K562 (cell line): ENCODE measurements at places on chromosomes 6 and 20.

DNA sequence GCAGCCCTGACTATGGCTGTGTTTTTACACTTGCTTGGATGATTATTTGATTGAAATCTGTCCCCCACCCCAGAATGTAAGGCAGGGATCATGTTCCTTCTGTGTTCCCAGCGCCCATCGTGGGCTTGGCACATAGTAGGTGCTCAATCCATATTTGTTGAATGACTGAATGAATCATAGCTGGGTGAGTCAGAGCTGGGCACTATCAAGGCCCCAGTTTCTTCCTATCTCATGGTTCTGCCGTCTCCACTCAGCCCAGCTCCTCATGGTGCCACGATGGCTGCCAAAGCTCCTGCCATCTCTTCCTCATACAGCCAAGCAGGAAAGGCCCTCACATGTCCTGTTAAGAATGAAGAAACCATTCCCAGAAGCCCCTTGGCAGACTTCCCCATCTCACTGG lies 29.0 kb downstream of the CEBPB start:
- DNase-seq = no peak

GRCh38 chr6:7156643-7157278 lies 49.0 kb downstream of the RREB1 start:
- DNase-seq = no peak

GRCh38 chr20:10504608-10504993 lies 69.5 kb downstream of the SLX4IP start:
- no peak for DNase-seq

DNA sequence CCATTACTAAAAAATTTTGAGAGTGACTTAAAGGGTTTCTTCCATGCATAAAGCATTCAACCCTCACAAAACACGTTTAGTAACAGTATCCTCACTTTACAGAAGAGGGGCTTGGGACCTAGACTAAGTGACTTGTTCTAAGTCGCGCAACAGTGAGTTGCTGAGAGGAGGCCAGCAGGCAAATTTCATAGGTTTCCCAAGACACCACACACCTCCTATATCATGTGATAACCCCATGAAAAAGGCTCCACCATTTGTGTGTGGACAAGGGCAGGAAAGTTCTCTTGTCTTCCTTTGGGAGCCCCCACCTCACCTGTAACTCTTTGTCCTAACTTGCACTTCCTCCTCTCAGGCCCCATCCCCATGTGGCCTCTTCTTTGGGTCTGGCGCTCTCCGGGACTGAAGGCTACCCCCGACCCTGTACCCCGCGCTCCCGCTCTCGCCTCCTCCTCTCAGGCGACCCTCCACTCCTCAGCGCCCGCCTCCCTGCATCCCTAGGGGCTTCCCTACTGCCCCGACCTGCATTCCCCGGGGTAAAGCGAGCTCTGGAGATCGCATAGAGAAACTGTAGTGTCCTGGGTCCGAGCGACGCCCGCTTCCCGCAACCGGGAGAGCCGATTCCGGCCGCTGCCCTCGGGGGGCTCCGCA lies 392 bp downstream of the PSMB8 start:
- no peak for DNase-seq

- no peak for DNase-seq
Observed at GRCh38 chr6:168121303-168121665, 42.3 kb upstream of the FRMD1 start.
